Stimulated activated CD8-positive, alpha-beta memory T cell treated with anti-CD3 and anti-CD28 coated beads, Interleukin-7, amount 100 ng/mL, for 24 hours (primary cell): ENCODE measurements at places on chromosomes 3 and 15.

DNA sequence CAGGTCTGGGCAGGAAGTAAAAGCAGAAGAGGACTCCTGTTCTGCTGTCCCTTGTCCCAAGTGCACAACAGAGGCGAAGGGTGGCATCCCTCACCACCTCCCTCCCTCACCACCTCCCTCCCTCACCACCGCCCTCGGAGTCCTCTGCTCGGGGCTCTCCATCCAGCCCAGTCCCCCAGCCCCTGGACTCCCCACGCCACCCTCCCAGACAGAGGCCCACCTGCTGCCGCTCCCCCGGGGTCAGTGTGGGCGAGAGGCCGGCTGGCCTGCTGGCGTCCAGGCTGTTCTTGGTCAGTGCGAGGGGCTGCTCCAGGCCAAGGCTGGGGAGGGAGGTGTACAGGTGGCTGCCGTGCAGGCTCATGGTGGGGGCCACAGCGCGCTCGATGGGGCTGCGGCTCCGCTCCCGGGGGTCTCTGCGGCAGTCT, 79.1 kb downstream of the VGLL4 start:
- no peak for DNase-seq

DNA sequence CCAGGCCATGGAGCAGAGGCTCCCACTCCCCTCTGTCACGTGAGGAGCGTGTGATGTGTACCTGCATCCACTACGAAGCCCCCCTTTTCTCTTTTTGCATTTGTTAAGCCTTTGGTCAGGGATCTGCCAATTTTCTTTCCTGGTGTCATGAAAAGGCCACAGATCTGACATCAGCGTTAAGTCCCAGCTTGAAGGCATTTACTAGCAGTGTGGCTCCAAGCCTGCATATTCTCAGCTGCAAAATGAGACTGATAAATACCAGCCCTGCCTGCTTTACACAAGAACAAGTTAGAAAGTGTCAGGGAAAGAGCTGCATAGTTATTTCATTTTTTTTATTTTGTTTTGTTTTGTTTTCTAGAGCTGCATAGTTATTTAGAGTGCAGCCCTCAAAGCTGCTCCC, 2.3 kb upstream of the ANKRD63 start:
- DNase-seq = no peak

DNA sequence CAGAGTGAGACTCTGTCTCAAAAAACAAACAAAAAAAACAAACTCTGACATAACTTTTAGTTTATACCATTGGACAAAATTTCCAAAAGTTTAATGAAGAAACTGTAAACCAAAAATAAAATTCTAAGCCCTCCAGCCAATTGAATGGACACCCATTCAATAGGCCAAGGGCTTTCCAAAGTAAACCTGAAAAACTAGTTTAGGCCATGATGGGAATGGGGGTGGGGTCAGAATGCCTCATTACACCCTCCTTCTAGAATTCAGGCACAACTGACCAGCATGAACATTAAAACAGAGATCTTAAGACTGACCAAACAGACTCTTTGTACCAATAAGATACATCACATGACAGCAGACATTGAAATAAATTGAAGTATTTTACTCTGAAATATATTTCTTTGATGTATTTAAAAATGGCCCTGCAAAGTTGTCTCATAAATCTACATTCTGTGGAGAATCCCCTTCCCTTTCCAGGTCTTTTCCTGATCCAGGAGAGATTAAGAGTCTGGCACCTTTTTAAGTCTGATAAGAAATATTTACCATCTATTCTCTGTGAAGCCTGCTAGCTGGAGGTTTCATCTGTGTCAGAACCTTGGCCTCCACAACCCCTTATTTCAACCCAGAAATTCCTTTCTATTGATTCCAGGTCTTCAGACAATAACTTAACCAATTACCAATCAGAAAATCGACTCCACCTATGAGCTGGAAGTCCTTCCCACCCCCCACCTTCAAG, 15.7 kb downstream of the THOC7 start:
- no peak for DNase-seq

DNA sequence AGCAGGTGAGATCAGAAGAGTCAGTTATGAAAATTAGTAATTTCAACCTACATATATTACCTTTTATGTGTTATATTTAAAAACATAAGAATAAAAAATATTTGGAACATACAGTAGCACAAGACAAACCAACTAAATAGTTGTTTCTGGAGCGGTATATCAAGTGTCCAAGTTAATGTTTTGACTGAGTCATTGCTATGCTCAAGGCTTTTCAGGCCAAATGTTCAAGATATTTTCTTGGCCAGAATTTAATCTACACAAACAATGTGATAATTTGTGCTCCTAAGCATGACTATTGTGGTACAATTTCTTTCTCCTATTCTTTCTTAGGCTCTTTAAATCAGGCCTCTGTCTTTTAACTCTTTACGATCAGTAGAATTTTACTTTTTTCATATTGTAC, 412.4 kb downstream of the RAP2B start:
- no peak for DNase-seq

DNA sequence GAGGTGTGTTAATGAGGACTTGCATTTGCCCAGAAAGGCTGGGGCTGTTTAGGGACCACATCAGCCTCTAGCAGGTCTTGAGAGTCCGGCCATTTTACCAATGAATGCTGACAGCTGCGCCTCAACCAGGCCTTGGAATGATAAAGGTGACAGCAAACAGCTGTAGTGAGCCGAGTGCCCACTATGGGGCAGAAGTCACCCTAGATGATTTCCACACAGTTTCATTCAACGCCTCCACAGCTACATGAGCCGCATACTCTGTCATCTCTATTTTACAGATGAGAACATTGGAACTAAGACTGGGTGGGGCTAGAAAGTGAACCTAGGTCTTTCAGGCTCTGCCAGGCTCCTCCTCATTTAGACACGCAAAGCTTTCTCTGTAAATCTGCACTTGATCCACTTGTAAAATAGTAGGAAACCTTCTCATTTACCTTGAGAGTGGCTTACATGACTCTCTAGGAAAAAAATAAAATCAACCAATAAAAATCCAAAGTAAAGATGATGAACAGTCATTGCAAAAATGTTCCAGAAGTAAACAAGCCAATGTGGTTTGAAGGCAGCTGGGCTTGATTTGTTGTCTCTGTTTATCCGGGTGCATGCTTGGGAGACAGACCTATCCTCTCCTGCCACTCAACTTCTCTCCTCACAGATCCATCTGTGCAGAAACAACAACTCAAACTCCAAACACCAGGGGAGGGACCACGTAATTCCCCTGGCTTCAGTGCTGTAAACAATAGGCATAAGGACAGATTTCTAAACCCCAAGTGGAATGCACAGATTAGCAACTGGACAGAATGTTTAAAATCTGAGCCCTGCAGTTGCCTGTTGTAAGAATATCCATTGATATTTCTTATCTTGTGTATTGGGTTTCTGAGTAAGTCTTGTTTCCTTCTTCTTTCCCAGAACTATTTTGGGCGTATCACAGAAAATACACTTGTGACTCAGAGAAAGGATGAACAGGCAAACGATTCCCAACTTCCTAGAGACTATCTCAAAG, 31.5 kb upstream of the LDHAL6B start:
- no peak for DNase-seq

DNA sequence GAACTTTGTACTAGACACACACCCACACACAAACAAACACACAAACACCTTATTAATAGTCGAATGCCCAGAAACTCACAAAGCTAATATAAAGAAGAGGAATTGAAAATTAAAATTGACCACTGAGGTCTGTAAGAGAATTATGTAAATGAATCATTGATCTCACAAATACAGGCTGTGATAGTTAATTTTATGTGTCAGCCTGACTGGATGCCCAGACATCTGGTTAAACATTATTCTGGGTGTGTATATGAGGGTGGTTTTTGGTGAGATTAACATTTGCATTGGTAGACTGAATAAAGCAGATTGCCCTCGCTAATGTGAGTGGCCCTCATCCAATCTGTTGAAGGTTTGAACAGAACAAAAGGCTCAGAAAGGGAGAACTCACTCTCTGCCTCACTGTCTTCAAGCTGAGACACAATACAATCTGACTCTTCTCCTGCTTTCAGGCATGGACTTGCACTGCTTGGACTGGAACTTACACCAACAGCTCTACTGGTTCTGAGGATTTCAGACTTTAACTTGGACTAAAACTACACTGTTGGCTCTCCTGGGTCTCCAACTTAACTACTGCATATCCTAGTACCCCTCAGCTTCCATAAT, 199.4 kb upstream of the TTC14 start:
- no peak for DNase-seq

GRCh38 chr3:98731720-98732285, 31.3 kb upstream of the ST3GAL6 start:
- no peak for DNase-seq

GRCh38 chr3:30004481-30004880, 601.9 kb upstream of the TGFBR2 start:
- DNase-seq = no peak

DNA sequence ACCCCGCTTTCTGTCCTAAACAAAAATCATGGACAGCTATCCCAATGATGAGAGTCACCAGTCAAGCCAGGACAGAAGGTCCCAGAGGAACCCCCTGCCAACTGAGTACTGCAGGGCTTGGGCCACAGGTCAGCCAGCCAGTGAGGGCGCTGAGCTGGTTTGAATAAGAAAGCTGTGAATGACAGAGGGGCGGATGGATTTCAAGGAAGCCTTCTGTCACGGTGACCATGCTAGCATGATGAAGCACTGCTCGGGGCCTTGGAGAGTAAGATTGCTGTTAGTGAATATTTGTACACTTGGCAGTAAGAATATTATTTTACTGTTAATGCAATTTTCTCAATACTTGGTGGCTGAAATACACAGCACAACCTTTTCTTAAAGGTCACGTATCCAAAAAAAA, 734.0 kb upstream of the NR2F2 start:
- DNase-seq = no peak

GRCh38 chr3:184591789-184592188, 30.2 kb downstream of the EPHB3 start:
- no peak for DNase-seq

DNA sequence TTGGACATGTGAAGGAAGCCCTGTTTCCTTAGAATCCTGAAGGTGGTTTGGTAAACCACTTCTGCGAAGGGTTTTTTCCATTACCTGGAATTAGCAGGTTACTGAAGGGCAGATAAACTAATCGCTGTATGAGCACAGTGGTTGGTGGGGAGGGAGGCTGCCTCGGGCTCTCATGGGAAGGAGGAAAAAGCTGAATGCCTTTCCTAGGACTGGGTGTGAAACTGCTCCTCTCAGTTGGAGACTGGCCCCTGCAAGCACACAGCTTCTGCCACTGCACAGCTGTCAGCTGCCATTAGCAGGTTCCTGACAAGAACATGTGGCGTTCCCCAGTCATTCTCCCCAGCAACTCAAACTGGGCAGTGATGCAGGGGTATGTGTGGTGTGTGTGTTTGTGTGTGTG, 376.3 kb downstream of the GAP43 start:
- no peak for DNase-seq

DNA sequence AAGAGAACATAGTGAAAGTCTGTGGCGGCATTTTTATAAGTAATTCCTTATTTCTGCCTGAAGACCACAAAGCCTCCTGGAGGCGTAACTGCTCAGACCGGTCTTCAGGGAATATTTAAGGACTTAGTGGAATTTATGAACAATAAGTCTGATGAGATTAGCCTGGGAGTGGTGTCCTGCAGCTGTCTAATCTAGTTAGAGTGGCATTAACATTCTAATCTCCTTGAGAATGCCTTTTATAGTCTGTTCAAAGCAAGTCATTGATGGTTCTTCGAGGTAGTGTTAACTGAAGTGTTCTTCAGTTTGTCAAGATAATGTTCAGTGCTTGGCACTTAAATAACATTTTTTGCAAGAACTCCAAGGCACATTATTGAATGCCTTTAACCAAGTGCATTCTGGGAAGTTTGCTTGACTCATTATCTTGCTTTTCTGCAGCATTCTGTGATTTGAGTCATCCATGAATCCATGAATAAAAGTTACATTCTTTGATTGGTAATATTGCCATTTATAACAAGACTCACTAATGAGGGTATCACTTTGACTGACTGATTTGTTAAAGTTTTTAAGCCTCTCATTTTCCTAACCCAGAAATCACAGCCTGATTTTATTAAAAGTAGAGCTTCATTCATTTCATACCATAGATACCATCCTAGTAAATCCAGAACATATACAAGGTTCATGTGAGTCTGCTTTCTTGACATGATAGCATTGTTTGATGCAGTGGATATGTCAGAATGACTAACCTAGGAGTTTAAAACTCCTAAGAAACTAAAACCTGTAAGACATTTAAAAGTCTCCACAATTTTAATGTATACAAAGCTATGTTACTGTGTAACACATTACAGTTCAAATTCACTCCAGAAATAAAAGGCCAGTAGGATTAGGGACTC, 12.5 kb downstream of the RBM5 start:
- no peak for DNase-seq

- DNase-seq = no peak
Measured at GRCh38 chr3:155425396-155425795, 131.9 kb upstream of the STRIT1 start.

DNA sequence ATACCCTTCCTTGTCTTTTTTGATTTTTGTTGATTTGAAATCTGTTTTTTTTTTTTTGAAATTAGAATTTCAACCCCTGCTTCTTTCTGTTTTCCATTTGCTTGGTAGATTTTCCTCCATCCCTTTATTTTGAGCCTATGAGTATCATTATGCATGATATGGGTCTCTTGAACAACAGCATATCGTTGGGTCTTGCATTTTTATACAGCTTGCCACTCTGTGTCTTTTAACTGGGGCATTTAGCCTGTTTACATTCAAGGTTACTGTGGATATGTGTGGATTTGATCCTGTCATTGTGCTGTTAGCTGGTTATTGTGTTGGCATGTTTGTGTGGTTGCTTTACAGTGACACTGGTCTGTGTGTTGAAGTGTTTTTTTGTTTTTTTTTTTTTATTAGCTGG, 99.7 kb upstream of the P3H2 start:
- DNase-seq = no peak

DNA sequence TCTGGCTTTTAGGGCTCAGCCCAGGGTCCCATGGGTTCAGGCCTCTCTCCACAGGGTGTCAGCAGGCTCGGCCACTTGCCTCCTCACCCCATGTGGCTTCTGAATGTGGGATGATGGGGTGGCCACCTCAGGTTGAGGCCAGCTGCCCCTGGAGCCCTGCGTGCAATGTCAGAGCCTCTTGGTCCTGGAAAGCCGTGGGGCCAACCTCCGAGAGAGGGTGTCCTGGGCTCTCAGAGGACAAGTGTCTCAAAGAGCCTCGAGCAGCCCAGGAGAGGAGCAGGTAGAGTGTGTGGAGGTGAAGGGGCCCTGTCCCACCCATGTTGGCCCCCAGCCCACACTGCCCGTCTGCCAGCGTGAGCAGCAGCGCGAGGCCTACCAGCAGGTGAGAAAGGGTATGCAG, 86.0 kb downstream of the PLXNA1 start:
- no peak for DNase-seq

GRCh38 chr15:79629687-79630086, 197.6 kb downstream of the MINAR1 start:
- DNase-seq = no peak

DNA sequence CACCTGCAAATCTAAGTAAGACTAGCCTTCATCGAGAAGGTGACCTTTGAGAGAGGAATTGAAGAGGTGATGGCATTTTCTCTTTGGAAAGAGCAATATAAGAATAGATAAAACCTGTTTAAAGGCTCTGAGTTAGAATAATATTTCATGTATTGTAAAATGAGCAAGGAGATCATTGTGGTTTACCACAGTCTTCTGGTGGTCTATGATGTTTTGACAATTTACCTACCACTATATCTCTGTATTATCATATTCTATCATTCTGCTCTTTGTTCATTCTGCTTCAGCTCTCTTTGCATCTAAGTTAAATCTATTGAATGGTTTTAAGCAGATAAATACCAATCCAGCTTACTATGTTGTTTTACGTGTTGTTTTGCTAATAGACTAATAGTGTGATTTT, 982.3 kb downstream of the SI start:
- no peak for DNase-seq
